Fibroblast of skin of abdomen (primary cell): ENCODE measurements at places on chromosomes 6 and 20.

GRCh38 chr6:158014505-158015187 lies 33.0 kb downstream of the SYNJ2 start:
- DNase-seq, result no peak

DNA sequence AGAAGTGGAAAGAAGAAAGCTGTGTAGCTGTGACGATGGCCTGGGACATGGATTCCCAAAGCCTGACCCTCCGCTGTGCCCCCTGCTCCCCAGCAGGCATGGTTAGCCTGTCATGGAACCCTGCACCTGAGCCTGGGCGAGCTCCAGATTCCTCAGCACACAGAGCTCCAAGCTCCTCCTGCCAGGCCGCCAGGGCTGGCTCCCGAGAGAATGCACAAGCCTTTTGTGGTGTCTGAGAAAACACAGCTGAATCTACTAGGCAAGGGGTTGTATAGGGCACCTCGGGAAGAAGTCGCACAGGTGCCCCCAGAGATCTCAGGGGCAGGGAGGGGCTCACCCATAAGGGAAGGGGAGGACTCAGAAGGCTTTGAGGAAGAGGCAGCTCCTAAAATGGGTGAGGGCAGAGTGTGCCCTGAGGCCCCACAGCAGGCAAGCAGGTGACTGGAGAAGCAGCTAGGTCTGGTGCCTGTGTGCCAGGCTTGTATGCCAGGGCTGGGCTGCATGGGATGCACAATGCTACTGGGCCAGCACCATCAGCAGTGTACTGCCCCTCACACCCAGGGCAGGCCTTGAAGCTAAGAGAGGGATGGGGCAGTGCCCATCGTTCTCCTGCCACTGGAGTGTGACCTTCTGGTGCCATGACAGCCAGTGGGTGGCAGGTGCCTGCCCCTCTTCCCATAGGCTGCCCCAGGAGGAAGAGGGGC lies 64.3 kb upstream of the CD93 start:
- DNase-seq, result no peak

GRCh38 chr6:138454981-138455706 lies 44.1 kb downstream of the NHSL1 start:
- DNase-seq, result no peak

DNA sequence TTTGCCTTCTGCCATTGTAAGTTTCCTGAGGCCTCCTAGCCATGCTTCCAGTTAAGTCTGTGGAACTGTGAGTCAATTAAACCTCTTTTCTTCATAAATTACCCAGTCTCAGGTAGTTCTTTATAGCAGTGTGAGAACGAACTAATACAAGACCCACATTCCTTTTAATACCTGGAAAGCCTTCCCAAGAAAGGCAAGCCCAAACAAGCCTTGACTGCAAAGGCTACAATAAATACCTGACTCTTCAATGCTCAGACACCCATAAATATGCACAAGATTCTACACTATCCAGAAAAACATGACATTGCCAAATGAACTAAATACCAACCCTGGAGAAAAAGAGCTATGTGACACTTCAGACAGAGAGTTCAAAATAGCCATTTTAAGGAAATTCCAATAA lies 338.8 kb downstream of the HAO1 start:
- no peak for DNase-seq

- DNase-seq, result peak; percentile 2
Measured at GRCh38 chr6:154039231-154039842, at the start of gene OPRM1. OPRM1 (plus strand) TSS chr6:154039240; CDS start chr6:154039545, 305 bp downstream.

DNA sequence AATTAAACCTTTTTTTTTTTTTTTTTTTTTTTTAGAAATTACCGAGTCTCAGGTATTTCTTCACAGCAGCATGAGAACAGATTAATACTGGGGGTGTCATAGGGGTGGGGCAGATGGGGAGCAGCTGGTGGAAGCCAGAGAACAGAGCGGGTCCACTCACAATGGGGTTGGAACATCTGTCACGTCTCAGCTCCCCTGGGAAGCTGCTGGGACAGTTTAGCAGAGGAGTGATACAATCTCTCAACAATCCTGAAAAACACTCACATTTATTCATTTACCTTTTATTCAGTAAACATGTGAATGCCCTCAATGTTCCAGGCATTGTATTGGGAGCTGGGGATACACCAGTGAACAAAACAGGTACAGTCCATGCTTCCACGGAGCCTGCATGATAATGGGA lies 162.2 kb downstream of the SMOC2 start:
- DNase-seq, result no peak

DNA sequence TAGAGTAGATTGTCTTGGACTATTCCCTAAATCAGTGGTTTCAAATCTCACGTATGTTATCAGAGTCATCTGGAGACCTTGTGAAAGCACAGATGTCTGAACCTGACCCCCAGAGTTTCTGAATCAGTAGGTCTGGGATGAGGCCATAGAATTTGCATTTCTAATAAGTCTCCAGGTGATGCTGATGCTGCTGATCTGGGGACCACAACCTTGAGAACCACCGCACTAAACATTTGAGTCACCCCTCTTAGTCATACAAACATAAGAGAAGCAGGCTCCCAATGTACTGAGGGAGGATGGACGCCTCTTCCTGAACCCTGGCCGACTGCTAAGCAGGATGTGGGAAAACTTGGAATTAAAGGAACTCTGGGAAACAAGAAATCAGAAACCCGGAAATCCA lies 187.8 kb upstream of the PRDM1 start:
- DNase-seq, result peak; percentile 88

GRCh38 chr20:58065508-58066361 lies 162.7 kb downstream of the ANKRD60 start:
- peak; percentile 57 for DNase-seq

DNA sequence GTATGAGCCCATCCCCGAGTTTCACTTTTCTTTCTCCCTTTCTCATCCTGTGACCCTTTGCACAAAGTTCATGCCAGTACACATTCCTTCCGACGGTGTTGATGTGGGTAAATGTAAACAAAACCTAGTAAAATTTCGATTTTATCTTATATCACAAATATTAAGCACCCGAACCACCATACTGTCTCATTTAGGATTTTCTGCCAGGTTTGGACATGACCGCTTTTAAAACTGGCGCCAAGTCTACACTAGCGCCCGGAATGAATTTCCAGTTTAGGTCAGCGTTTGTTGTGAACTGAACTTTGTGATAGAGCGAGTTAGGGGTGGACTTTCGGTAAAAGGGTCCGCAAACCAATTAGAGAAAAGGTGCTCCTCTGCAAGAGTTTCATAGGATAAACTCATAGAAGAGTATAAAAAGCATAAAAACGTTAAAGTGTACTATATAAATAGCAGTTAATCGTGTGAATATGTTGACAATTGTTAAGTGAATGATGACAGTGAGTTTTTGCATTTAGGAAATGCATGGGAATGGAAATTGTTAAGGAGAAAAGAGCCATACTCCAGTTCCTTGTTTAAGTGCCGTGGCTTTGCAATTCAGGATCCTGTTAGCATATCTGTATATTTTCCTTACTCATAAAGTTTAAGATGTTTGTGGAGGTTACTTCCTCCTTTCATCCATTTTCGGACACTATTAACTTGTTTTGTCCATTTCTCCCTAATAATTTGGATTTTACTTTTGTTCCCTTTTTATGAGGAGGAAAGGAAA lies 937 bp downstream of the AKAP7 start:
- DNase-seq, result peak; percentile 45

GRCh38 chr6:79780881-79781280 lies 149.8 kb downstream of the SH3BGRL2 start:
- DNase-seq, result no peak

DNA sequence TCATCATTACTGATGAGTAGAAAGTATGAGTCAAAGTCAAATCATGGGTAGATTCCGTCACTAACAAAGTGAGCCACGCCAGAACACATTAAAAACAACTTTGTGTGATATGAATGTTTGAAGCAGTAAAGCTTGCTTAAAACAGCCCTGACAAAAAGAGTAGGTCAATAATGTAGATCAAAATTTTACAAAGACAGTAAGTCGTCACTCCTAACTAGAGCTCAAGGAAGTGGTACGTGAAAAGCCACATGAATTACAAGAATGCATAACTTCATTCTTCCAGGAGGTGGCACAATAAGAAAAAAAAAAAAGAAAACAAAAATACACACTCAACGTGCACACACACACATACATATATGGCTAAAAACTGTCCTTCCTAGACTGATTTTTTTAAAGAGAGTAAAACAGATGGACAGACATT lies 69.9 kb downstream of the HACE1 start:
- DNase-seq, result peak; percentile 79

GRCh38 chr6:56223995-56224394 lies 23.4 kb downstream of the COL21A1 start:
- DNase-seq, result peak; percentile 88

DNA sequence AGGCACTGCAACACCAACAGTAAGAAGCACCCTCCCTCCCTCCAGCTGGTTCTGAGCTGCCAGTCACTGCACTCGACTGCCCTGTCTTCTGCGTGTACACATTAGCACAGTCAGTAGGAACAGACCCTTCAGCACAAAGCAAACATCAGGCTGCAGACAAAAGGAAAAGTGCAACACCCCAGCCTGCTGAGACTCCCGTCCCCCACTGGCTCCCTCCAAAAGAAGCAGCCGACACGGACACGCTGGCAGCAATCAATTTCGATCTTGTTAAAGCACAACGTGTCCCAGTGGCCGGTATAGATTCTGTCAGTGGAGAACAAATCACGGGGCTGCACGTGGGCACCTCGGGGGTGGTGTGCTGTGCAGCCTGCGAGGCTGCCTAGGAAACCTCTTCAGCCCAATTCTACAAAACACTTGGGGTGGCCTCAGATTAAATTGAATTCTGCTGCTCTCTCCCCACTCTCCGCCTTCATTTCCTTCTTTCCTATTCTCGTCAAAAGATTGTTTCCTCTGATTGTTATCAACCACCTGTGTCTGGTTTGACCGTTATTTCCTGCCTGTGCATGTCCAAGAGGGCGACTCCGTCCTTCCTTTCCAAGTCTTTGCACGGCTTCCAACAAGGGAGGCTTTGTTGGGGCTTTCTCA lies 38.7 kb downstream of the TRAF3IP2 start:
- no peak for DNase-seq
